ENCODE measurements at places on chromosomes 5 and 9. TPM values are rescaled to one million over a fixed set of nuclear protein-coding genes. Genes with fewer than 3 reads are reported as not detected.
A peak's percentile ranks its signal among the peaks of the same experiment; 100 is the strongest.

GRCh38 chr5:166282939-166283338 lies 2008.5 kb upstream of the WWC1 start:
- no peak for DNase-seq

DNA sequence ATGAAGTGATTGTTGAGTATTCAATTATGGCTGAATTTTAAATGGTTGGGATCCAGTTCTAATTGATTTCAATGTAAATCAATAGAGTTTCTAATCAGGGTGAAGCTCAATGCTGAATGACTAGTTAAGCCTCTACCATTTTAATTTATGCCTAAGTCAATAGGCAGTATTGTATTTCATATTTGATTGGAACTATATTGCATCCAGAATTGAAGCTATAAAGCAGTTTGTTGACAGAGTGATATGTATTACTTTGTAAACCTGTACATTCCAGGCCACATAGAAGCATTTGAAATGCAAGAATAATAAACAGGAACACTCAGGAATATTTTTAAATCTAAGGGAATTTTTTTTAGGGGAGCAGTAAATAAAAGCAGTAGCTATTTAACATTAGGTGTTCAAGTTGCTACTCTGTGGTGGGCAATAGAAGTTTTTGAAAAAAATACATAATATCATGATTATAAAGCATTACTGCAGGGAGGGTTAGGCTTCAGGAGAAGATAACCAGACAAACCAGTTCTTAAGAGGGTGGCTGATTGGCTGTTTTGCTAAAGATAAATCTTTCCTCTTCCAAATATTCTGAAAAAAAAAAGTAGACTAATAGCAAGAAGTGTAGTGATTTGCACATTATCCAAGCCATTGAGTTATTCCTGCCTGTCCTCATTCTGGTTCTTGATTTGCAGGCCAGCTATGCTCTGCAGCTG lies 492.0 kb upstream of the MEF2C start:
- no peak for DNase-seq

GRCh38 chr9:111937301-111937700 lies 40.7 kb downstream of the UGCG start:
- no peak for DNase-seq

DNA sequence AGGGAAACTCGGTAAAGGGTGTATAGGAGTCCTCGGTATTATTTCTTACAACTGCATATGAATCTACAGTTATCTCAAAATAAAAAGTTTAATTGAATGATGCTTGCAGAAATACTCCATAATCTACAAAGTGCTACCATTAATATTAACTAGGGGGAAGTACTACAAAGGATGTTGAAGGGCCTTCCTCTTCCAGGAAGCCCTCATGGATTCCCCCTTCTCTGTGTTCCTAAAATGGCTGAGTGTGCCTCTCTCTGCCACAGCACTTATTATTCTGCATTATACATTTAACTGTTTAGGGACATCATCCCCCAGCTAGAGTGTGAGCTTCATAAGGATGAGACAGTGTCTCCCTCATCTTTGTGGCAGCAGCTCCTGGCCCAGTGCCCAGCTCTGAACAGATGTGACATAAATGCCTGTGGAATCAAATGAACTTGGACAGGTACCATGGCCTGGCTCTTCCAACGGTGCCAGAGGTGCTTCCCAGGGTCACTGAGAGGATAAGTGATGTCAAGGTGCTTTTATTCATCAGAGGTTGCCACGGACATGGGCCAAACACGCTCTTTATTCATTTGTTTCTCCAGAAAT lies 99.5 kb downstream of the PAX5 start:
- DNase-seq, result no peak

DNA sequence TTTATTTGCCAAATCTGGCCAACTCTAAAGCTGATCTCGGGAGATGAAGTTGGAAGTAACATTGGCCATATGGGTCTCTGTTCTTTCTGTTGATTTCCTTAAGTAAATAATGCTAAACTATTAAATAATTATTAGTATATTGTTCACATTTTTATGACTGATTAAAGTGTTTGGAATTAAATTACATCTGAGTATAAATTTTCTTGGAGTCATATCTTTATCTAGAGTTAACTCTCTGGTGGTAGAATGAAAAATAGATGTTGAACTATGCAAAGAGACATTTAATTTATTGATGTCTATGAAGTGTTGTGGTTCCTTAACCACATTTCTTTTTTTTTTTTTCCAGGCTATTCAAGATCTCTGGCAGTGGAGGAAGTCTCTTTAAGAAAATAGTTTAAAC lies 9.3 kb upstream of the FGF18 start:
- no peak for DNase-seq

DNA sequence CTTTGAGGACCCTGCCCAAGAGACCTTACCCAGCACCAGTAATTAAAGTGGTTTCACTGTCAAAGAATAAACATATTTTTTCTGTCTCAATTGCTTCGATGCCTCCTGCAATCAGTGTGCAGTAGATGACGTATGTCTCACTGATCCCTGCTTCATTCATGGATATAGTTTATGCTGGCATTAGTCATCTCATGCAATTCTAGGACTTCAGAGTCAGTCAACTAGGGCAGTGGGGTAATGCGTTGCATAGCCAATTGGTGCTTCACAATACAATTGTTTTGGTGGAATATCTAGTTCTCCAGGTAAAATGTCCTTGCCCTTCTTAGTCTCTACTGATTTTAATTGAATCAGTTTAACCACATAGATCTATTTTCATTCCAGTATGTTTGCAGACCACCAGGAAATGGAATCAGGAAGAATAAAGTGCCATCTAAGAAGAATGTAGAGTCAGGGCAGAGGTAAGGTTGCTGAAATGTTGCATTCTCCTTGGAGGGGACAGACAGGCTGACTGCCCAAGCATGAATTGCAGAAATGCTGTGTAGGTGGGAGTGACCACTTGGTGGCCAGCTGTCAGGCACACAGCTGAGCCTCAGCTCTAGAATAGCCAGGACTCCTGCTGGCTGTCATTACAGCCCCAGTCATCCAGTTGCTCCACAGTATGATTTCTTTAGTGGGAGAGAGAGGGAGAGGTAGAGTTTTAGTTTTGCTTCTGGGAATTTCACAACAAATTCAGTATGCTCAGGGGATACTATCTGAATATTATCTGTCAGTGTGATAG lies 73.5 kb upstream of the MEGF10 start:
- no peak for DNase-seq

- no peak for DNase-seq
Measured at GRCh38 chr5:154295551-154295950, 105.0 kb downstream of the GALNT10 start.

DNA sequence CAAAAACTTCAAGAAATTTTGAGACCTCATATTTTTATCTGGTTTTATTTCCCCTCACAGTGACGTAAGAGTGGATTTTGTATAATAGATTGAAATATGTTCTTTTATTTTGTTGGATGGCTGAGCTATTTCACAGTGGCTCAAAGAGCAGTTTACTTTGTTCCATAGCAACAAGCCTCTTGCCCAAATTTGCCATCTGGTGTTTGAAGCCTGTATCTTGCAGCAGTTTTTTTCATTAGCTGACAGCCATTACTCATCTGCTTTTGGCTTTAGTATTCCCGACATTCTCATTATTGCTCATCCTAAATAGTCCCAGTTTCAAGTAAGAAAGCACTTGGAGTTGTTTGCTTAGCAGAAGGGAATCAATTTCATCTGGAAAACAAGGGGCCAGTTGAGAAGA lies 36.3 kb downstream of the GDA start:
- DNase-seq, result no peak

- no peak for DNase-seq
Measured at GRCh38 chr9:107707915-107708441, 218.4 kb upstream of the KLF4 start.

GRCh38 chr9:131125038-131125287 lies 423 bp upstream of the NUP214 start:
- DNase-seq, result no peak

DNA sequence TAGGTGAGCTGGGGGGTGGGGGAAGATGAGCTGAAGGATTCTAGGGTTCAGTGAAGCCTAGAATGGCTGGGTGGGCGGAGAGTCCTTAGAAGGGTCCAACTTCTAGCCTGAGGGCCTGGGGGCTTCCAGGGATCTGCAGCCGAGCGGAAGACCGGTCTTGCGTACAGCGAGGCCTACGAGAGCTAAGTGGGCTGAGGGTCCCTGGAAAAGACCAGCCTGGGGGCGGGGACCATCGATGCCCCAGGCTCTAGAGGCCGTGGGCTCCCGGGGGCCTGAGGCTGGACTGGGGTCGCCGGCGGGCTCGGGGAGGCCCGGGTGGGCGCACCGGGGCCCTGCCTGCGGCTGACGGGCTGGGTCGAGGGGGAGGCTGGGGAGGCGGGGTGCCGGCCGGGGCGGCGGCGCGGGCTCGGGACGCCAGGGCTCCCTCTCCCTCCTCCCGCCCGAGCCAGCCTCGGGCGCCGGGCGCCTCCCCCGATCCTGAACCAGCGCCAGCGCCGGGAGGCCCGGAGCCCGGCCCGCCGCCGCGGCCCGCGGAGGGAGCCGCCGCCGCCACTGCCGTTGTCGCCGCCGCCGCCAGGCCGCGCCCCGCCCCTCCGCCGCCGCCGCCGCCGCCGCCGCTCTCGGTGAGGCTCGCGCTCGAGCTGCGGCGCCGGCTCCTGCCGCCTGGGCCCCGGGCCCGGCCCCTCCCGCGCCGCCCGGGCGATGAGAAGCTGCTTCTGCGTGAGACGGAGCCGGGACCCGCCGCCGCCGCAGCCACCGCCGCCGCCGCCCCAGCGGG lies at the start of gene MVB12B:
Gene MVB12B, plus strand, starts transcription at position 602 of the 778 bp plus-strand sequence. Its CDS starts 101 bp downstream, at position 703.
- DNase-seq, result peak; percentile 62

DNA sequence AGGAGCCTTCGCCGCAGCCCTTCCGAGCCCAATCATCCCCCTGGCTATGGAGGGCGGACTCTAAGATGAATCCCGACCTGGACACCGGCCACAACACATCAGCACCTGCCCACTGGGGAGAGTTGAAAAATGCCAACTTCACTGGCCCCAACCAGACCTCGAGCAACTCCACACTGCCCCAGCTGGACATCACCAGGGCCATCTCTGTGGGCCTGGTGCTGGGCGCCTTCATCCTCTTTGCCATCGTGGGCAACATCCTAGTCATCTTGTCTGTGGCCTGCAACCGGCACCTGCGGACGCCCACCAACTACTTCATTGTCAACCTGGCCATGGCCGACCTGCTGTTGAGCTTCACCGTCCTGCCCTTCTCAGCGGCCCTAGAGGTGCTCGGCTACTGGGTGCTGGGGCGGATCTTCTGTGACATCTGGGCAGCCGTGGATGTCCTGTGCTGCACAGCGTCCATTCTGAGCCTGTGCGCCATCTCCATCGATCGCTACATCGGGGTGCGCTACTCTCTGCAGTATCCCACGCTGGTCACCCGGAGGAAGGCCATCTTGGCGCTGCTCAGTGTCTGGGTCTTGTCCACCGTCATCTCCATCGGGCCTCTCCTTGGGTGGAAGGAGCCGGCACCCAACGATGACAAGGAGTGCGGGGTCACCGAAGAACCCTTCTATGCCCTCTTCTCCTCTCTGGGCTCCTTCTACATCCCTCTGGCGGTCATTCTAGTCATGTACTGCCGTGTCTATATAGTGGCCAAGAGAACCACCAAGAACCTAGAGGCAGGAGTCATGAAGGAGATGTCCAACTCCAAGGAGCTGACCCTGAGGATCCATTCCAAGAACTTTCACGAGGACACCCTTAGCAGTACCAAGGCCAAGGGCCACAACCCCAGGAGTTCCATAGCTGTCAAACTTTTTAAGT lies 819 bp downstream of the ADRA1B start:
- DNase-seq, result no peak

GRCh38 chr9:26753971-26754370 lies 138.6 kb downstream of the CAAP1 start:
- no peak for DNase-seq

DNA sequence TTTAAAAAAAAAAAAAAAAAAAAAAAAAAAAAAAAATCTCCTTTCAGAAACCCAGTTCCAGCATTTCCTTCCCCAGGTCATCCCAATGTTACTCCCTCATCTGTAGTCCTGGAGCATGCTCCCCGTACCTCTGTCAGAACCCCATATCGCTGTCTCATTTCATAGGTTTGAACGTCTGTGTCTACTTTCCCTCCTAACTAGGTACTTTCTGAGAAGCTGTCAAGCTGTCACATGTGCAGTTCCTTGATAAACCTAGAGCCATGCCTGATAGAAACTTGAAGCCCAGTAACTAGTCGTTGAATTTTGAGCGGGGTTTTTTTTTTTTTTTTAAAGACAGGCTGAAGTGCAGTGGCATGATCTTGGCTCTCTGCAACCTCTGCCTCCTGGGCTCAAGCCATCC lies 15.6 kb downstream of the EXOSC3 start:
- DNase-seq, result no peak

GRCh38 chr5:50751064-50751657 lies 84.7 kb downstream of the PARP8 start:
- DNase-seq, result peak; percentile 69

DNA sequence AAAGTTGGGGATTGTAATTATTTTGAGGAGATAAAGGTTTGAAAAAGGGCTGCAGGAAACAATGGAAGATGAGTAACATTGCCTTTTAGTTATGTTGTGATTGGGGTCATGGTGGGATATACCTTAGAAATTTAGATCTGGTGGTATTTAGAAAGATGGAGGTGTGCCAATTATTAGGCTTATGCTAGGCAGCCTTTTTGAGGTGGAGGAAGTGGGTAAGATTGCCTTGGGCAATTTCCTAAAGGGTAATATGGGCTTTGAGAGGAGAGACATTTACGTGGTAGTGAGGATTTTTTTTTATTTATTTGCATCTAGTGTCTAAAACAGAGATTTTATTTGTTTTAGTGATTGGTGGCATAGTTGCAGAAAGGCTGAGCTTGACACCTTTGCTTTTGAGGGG lies 10.5 kb downstream of the HSPA4 start:
- DNase-seq, result no peak

- no peak for DNase-seq
Measured at GRCh38 chr9:125038166-125038565, 97.3 kb upstream of the GOLGA1 start.

GRCh38 chr5:162657076-162657475 lies 589.5 kb downstream of the GABRG2 start:
- no peak for DNase-seq

DNA sequence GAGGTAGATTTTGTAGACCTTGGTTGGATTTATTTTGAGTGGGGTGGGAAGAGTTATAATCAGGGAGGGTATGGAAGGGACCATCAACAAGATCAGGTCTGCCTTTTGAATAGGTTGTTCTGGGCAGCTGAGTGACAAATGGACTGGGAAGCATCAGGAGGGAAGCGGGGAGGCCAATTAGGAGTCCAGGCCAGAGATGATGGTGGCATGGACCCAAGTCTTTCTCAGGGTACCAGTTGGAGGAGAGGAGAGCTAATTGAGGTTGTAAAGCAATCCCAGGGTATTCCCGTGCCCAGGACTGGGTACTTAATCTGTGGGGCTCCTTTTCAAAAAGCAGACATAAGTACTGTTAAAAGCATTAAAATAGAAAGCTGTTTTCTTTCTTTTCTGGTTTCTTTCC lies 88.9 kb downstream of the ARHGAP26 start:
- no peak for DNase-seq

GOLGA2 gene
- total RNA-seq, result 82.4 TPM

STX17 gene
- total RNA-seq, result 61.5 TPM

MFAP3 gene
- 25.4 TPM for total RNA-seq

REEP2 gene
- total RNA-seq, result not detected
